Vagina (tissue), 2 donors: ENCODE measurements at places on chromosomes 13 and 19.

DNA sequence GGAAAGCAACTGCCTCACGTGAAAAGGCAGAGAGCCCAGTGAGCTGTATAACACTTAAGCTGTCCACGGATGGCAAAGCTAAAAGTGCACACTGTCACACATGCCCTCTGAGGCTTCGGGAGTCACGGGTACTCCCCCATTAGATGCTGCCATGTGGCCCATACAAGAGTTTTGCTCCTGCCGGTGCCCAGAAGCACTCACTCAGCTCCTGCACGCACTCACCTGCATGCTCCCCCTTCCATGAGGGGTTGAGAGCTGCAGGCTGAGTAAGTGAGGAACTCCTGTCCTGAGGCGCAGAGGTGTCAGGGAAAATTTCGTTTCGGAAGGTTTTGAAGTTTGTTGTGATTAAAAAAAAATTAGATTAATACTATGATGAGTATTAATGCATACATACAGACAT is 939.2 kb upstream of the ATXN8OS start:
- no peak for DNase-seq

DNA sequence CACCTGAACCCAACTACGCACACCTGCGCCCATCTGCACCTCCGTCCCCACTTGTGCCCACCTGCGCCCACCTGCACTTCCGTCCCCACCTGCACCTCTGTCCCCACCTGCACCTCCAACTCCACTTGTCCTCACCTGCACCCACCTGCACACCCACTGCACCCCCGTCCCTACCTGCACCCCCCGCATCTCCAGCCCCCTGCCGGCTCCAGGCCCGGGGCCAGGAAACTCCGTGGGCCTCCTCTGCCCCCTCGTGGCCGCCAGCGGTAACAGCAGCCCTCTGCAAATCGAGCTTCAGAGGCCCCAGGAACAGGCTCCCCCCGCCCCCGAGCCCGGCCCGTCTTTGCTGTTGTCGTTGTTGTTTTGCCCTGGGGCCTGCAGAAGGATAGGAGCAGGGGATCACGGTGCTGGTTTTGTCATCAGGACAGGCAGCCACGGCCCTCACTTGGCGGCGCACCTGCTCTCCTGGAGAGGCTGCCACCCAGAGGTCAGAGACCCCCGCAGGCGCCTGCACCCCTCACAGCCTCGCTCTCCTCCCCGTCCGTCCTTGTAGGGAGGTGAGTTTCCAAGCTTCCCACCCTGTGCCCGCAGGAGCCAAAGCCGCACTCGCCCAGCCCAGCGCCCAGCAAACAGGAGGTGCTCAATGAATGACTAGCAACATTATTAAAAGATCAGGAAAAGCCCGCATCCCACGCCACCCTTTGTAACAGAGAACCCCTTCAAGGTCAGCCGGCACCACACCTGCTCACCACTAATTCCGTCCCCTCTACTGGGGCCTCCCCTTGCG is 65.4 kb downstream of the GNG7 start:
- no peak for DNase-seq

GRCh38 chr13:83223546-83223945 is 658.7 kb downstream of the SLITRK1 start:
- DNase-seq: no peak

DNA sequence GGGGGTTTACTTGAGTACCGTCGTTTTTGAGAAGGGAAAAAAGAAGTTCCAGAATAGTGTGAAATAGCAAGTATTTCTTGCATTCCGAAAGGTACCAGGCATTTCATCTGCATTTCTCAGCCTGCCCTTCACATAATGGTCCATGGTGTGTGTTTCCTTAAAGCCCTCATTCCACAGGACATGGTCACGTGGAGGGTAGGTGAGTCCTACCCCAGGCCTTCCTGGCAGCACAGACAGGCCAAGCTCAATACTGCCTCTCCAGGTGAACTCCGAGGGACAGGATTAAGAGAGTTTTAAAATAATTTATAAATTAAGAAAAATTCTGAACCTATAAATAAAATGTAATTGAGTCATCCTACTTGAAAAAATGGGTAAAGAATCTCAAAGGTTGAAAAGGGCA is 64.7 kb downstream of the TNFRSF19 start:
- no peak for DNase-seq

DNA sequence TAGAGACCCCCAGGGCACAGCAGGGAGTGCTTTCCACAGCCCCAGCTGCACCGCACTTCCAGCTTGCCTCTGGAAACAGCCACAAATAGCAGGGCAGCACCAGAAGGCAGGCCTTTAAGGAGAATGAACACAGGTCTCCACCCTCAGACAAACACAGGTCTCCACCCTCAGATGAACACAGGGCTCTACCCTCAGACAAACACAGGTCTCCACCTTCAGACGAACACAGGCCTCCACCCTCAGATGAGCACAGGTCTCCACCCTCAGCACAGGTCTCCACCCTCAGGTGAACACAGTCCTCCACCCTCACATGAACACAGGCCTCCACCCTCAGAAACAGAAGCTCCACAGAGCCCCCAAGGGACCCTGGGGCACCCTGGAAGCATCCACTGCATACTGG is 51.7 kb downstream of the C1QTNF9 start:
- DNase-seq: no peak

DNA sequence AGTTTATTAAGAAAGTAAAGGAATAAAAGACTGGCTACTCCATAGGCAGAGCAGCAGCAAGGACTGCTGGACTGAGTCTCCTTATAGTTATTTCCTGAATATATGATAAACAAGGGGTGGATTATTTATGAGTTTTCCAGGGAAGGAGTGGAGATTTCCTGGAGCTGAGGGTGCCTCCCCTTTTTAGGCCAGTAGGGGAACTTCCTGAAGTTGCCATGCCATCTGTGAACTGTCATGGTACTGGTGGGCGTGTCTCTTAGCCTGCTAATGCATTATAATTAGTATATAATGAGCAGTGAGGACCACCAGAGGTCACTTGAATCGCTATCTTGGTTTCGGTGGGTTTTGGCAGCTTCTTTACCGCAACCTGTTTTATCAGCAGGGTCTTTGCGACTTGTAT is 13.5 kb downstream of the ZSCAN5A start:
- no peak for DNase-seq

DNA sequence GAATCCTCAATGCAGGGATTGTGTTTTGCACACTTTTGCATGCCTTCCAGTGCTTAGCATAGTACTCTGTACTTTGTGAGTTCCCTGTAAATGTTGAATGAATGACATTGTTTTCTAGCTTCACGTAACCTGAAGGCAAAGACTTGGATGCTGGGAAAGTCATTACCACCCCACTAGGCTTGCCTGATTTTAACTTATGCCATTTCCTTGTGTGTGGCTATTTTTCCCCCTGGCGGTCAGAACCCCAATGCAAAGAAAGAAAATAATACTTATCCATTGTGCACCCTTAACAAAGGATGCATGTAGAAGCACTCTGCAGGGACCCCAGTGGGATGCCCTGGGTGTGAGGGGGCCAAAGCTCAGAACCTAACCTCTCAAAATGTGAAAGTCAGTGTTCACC is 1.2 kb upstream of the ENOX1 start:
- DNase-seq: no peak

DNA sequence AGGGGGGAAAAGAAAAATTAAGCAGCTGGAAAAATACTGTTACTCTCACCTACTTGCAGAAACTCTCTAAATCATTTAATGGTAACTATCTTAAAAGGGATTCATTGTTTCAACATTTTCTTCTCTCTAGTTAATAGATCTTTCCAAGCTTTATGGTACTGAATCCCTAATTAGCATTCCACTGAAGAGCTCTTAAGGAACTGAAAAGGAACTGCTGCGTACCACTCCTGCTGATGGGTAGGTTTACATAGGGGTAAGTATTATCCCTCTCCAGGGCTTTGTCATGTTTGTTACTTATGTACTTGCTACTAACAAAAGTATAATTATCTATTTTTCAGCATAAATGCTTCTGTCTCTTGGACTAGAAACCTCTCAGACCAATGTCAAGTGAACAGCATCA is 12.5 kb downstream of the TEX30 start:
- no peak for DNase-seq

DNA sequence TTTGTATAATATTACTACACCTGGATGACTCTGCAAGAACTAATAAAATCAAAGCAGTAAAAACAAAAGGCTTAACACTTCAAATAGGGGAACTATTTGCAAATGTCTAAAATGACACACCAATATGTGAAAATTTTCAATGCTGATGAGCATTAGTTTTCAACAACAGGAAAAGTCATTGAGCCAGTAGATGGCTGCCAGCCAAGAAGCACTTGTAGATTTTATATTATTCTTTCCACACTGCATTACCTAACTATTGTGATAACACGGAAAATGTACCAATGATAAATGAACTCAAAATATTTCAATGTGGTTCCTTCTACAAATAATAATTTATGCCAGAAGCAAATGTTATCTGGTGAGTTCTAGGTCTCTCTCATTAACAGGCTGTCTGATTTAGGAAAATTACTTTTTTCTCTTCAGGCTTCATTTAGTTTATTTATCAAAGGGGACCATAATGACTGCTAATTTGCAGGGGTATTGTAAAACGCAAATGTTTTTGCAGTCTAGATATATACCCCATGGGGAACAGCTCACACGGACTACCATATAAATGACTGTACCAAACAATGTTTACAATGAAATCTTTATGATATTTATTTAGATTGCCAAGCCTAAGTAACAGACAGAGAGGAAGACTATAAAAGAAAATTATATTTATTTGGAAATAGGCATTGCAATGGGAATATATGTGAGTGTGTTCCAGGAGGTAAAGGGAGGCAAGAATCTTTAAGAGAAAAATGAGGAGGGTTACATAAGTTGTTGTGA is 407.8 kb downstream of the LIG4 start:
- no peak for DNase-seq

- DNase-seq: no peak
Observed at GRCh38 chr19:24098359-24098758, 11.4 kb downstream of the ZNF254 start.

DNA sequence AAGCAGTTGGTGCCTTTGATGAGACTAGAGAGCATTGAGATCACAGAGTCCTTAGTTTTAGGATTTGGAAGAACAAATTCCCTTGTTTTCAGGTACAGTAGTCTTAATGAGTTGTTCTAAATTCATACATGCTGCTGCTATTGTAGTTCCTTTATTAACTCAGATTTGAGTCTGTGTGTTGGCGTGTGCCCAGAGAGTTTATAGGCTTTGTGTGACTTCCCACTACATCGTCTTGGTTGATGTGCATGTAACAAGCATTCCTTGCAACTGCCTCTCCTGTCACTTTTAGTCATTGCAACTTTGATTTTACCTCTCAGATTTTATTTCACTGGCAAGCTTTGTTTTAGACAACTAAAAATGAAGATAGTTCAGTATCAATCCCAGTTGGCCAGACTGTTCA is 135.5 kb downstream of the ZAR1L start:
- DNase-seq: no peak
